ENCODE measurements at places on chromosomes 11 and 22.

DNA sequence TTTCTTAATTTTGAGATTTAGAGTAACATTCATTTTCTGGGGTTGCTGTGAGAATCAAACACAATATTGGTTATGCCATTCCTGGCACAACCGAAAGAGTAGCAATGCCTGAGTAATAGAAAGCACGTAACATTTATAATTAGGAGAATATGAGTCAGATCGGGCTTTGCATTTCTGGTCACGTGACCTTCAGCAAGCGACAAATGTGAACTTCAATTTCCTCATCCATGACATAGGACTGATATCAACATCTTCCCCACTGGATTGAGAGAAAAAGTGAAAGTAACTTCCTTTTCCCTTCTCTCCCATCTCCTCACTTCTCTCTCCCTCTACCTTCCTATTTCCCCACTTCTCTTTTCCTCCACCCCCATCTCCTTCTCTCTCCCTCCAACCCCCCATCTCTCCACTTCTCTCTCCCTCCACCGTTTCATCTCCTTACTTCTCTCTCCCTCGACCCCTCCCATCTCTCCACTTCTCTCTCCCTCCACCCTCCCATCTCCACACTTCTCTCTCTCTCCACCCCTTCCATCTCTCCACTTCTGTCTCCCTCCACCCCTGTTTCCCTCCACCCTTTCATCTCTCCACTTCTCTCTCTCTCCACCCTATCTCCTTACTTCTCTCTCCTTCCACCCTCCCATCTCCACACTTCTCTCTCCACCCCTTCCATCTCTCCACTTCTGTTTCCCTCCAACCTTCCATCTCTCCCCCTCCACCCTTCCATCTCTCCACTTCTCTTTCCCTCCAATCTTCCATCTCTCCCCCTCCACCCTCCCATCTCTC, 33.5 kb upstream of the CAT start:
- peak; percentile 7 for DNase-seq

- DNase-seq, result no peak
Measured at GRCh38 chr11:120011836-120012235, 126.1 kb downstream of the TRIM29 start.

- no peak for DNase-seq
Measured at GRCh38 chr22:45478108-45478771, 24.4 kb upstream of the FBLN1 start.

- DNase-seq, result no peak
Measured at GRCh38 chr11:58451585-58451984, 9.5 kb upstream of the OR5B12 start.

- DNase-seq, result peak; percentile 80
Measured at GRCh38 chr11:554428-555226, 5.9 kb downstream of the LMNTD2 start.

DNA sequence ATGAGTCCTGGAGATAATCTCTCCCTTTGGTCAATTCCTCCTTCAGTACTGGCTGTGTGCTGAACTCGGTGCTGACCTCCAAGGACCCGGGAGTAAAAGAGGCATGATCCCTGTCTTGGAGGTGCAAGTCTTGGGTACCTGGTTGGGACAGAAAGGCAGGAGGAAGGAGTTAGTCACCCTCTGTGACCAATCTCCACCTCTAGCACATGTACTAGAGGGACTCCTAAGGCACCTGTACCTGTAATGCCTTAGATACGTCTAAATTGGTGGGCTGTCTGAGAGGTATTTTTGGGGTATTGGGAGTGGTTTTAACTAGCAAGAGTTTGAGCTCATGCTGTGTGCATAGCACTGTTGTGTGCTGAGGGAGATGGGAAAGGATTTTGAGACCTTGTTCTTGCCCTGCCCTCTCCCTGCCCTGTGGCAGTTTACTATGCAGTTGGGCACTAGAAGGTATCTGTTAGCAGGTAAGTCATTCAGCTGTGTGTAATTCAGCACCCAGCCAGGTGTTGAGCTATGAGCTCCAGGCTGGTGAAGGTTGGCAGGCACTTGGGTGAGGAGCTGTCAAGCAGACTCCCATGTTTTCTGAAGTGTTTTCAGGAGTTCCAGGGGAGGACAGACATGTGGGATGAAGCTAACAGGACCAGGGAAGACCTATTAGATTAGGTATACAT, 2.5 kb downstream of the PANX1 start:
- no peak for DNase-seq

GRCh38 chr11:86151174-86152005, 82.5 kb upstream of the PICALM start:
- DNase-seq, result no peak

- DNase-seq, result no peak
Measured at GRCh38 chr22:48941903-48942575, 885.6 kb downstream of the BRD1 start.

- DNase-seq, result no peak
Measured at GRCh38 chr11:72497731-72498130, 63.4 kb upstream of the CLPB start.

- no peak for DNase-seq
Measured at GRCh38 chr11:6968816-6969215, 42.6 kb downstream of the ZNF215 start.

DNA sequence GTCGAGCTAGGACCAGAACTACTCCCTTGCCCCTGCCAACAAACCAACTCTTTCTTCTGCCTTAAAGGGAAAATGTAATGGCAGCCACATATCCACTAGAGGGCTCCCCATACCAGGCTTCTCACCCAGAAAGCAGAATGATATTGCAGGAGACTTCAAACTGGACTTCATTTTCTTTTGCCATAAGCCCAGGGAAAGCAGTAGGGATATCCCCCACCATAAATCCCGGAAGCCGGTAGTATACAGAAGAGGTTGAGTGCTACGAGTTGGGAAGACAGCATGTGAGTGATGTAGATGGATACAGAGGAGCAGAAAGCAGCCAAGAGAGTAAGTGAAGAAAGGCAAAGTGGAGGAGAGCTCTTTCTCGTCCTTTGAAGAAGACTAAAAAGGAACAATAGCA, 12.1 kb downstream of the PLAAT5 start:
- peak; percentile 78 for DNase-seq

DNA sequence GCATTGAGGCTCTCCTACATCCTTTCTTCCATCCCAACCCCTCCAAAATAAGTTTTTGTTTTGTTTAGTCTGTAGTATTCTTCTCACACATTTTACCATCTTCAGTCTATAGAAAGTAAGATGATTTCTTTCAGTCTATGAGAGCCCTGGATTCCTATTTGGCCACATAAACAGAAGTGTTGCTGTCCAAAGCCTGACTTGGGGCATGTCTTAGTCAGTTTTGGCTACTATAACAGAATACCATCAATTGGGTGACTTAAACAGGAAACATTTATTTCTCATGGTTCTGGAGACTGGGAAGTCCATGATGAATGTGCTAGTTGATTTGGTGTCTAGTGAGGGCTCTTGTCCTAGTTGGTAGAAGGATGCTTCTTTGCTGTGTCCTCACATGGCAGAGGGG, 146.8 kb upstream of the DDI1 start:
- no peak for DNase-seq

DNA sequence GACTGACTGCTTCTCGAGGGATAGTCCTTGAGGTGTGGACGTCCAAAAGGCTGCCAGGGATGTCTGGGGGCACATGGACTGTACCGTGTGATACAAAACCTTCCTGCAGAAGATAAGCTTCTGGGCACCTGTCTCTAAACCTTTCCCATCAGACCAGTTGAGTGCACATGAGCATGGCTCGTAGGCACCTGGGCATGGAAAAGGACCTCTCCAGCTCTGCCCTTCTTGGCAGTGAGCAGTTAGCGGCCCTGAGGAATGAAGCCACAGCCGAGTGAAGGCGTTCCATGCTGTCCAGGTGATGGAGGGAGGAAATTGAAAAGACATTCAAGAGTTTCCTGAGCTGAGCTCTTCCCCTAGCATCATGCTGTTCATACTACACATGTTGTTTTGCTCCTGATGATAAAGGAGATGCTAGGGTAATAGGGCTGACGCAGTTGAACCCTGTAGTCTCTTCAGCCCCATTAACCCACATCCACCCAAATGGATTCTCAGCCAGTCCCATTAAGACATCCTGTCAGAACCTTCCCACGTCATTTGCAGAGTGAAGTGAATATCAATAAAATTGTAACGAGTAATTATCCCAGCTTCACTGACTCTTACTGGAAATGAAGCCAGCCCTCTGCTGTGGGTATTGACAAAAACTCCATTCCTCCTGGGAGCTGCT, 138.6 kb downstream of the KIRREL3 start:
- DNase-seq, result no peak

DNA sequence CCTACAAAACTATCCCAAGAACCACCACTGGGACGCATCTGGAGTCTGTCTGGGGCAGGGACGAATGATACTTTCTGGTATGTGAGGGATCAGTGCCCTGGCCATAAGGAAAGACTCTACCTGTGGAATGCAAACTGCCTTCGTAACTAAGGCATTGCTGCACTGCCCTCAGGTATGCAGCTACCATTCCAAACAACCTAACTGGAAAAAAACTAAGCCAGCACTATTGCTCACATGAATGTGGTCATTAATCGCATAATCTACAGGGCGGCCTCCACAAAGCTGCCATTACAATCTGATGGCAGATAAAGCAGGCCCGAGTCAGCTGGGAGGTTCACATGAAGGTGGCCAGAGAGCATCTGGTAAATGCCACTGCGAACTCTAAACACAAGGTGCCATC, 3.9 kb downstream of the PACSIN2 start:
- DNase-seq, result no peak

DNA sequence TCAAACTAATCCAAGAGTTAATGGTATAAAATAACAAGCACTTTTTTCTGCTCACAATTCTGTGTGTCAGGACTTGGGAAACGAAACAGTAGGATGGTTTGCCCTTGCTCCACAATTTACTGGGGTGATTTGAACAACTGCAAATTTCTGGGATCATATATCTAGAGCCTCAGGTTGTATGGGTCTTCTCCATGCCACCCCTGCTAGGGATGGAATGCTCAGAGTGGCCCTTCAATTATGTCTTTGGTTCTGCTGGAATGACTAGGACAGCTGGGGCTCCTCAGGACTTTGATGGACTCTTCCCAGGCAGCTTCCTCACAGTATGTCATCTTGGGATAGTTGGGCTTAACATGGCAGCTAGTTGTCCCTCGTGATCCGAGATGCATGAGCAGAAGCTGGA, 223.0 kb upstream of the ANO5 start:
- DNase-seq, result no peak

- DNase-seq, result no peak
Measured at GRCh38 chr22:23245045-23245798, 64.9 kb downstream of the BCR start.

Measured in CD4-positive, alpha-beta T cell treated with Interleukin-15 for 4 hours (primary cell).